ENCODE measurements at places on chromosomes 4 and X.
A peak's percentile ranks its signal among the peaks of the same experiment; 100 is the strongest.

- DNase-seq, result no peak
These were observed 47.0 kb downstream of the FGFRL1 start for GRCh38 chr4:1058198-1058996.

- DNase-seq, result no peak
These were observed 475.8 kb downstream of the PDGFC start for GRCh38 chr4:156495836-156496235.

DNA sequence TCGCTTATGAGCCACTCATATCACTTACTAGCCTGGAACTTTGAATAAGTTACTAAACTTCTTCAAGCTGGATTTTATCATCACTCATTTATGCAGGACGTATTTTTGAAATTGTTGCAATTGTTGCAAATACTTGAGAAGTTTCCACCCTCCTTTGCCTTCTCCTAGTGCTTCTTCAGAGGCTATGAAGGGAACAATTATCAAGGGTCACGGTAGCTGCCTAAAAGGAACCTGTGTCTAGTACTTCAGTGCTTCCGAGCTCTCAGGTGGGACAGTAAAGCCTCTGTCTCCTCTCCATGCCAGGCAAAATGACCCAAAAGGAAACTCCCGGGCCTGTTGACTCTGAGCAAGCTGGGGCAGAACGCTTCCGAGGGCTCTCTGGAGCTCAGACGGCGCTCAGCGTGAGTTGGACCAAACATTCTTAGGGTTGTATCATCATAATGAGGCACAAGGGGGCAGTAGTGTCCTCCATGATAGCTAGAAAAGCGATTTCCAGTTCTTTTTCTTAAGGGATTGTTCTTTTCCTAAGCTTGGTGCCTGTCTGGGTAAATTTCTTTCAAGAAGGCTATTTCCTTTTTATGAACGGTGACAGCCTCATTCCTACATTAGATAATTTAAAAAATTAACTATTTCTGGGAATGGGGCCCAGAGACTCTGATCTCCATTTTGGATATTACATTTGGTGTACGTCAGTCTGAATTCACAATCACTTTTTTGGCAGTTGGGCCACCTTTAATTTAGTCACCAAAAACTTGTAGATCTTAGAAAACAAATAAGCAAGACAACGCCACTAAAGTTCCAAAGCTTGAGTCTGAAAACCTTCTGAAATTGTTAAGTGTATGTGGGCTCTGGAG is 73.1 kb downstream of the PACRGL start:
- peak; percentile 56 for DNase-seq

- no peak for DNase-seq
These were observed 38.4 kb downstream of the PSAPL1 start for GRCh38 chr4:7396186-7396910.

DNA sequence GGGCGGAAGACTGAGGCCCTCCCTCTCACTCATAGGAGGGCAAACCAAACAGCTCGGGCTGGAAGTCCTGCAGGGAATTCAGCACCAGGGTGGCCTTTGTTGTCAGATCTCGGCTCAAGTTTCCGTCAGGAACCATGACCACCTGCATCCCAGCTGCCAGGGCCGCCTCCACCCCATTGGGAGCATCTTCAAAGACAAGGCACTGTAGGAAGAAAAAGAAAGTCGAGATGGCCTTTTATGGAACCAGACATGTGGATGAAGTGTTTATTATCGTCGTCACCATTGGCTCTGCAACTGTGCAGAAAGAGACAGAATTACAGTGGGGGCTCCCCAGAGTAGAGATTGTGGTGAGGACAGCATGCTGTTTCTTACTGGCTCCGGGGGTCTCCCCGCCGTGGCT is 97.2 kb upstream of the STS start:
- no peak for DNase-seq

DNA sequence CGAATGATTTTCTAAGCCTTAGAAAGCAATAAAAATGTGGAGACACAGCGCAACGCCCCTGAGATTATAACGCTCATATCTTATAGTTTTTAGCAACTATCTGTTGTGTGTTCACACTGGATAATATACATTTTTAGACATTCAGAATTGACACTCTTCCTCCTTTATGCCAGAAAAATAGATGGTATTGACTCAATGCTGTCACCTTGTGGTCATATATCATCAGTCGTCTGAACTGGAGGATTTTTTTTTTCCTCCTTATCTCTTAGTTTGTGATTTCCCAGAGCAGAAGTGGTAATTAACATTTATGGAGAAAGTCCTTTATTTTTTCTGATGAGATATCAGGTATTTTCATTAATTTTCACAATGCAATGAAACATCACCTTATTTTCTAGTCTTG is 759.6 kb downstream of the RAB28 start:
- DNase-seq, result no peak

DNA sequence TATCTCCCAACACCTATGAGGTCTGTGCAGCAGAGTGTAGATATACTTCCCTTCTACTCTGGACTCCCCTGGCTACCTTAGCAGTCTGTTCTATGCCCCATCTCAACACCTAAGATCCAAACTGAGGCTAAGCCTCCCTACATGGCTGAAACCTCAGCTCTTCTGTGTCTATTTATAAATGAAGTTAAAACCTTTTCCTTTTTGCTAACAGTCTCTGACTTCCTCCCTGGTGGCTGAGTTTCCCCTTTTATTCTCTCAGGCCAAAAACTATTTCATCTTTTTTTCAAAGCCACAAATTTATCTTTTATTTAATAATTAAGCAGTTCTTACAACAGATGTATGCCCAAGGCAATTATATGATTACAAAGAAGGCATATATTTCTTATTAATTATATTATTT is 111.8 kb upstream of the STIM2 start:
- DNase-seq, result no peak

- DNase-seq, result peak; percentile 96
These were observed at the start of gene MRPL1 for GRCh38 chr4:77862478-77863216. TSS of gene MRPL1 (plus strand) at chr4:77862830. CDS start at chr4:77862849, 19 bp downstream.

- DNase-seq, result no peak
These were observed 96.7 kb upstream of the FTHL17 start for GRCh38 chrX:31168551-31168950.

GRCh38 chr4:10706236-10706635 is 21.7 kb upstream of the CLNK start:
- DNase-seq, result no peak

DNA sequence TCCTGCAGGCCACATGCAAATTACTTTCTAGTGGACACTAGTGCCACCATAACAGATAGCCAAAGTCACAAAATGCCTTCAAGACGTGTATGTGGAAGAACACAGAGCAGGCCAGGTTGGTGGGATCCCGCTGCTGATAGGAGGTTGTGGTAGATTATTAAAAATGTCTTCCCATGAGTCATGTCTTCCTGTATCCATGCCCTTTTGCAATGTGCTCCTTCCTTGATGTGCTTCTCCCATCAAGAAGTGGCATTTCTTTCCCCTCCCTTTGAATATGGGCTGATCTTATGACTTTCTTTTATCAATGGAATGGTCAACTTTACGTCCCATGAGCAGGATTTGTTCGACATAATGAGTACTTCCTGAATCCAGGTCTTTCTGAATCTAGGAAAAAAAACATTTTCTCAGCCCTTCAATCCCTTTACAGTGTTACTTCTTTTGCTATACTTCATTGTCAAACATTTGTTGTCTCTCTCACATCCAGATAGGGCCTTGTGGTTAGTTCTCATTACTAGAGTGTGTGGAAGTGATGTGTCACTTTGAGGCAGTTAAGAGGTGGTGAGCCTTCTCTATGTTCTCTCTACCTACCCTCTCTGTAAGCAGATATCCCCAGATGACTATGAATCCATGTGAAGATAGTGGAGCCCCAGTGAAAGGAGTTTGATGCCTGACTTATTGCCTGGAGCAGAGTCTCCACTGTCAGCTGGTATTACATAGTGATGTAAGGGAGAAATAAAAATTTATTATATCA is 519.2 kb upstream of the DIPK2B start:
- DNase-seq, result no peak

- peak; percentile 6 for DNase-seq
These were observed 37.9 kb upstream of the NKAP start for GRCh38 chrX:119981286-119982070.

DNA sequence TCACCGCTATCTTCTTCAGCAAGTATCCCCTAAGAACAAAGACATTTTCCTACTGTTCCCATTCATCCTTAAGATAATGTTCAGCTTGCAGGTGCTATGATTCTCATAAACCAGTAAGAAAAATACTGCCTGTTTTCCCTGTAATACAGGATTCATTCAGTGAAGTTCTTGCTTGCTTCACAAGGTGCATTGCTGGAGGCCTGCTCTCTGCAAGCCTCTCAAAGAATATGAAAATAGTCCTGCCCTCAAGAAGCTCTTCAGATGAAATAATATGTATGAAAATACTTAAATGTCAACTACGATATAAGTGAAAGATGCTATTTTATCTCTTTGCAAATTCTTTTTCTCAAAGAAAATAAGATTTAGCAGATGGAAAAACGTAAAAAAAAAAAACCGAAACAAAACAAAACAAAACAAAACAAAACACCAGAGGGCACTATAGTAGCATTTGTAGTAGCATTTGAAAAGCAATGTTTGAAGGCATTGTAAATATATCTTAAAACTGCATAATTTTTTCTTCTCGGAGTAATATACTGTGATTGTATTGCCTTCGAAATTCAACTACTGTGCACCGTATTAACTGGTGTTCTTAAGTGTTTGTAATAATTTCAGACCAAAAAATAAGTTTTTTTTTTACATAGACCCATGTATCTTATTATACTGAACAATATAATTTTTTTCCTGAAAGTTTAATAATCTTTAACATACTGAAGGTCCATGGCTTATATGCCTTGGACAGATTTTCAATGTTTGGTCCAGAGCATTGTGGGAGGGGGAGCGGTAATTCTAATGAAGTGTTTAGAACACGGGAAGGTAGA is 26.0 kb downstream of the ADH4 start:
- peak; percentile 15 for DNase-seq

DNA sequence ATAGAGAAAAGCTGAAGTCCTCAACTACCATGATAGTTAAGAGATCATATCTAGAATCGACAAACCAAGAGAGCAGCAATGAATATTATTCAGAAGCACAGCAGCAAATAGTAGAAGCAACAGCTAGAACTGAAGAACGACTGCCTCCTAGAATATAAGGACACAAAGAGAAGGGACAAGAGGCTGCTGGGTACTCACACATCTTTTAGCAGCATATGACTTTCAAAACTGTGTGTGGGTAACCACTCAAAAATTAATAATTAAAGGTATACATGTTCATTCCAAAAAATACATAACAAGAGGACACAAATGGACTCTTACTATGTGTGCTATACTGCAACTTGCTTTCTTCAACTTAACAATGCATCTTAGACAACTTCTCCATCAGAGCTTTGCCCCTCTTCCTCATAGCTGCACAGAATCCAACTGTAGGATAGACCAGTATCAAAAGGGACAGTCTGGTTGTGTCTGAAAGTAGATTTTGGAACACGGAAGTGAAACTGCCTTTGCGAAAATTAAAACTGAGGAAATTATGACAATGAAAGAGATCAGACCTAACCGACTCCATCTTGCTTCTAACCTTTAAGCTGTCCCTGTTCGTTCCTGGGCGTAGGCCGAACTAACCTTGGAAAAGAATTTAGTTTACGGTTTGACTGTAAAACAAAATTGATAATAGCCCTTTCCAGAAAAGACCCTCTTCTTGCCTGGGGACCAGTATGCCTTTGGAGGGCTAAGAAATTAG is 125.7 kb downstream of the SH3KBP1 start:
- no peak for DNase-seq

GRCh38 chr4:828641-829271 is 2.8 kb upstream of the CPLX1 start:
- DNase-seq, result no peak

- DNase-seq, result peak; percentile 67
These were observed 85.5 kb downstream of the HPRT1 start for GRCh38 chrX:134545510-134545909.

All from fibroblast of skin of right quadriceps (primary cell).